Cerebellar nuclear complex (tissue), 1 donor: ENCODE measurements at places on chromosomes 5 and 9.

- DNase-seq = no peak
Measured at GRCh38 chr5:121086671-121087070, 622.6 kb downstream of the PRR16 start.

- DNase-seq = no peak
Measured at GRCh38 chr5:62256161-62257019, 49.6 kb upstream of the KIF2A start.

DNA sequence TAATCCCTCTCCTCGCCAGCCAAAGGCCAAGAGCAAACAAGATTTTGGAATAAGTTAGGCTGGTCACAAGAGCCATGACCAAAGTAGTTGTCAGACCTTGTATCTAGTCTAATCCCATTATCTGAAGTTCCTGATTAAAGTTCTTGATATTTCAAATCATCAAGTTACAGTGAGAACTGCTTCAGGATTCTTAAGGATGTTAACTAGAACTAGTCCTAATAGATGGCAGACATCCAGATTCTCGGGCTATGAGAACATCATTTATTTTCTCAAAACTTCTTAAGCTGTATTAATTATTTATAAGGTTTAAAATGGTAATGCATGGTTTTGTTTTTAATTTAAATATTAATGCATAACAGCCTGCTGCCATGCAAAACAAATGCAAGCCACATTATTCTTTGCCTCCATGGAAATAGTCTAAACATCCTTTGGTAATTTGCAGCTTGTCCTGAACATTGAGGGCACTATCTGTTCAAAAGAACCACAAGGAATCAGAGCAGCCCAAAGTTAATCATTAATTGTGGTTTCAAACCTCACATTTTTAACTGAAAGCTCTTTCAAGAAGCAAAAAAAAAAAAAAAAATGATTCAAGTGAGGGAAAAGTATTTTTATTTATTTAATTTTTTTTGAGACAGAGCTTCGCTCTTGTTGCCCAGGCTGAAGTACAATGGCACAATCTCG is 95.1 kb downstream of the TTC39B start:
- no peak for DNase-seq

DNA sequence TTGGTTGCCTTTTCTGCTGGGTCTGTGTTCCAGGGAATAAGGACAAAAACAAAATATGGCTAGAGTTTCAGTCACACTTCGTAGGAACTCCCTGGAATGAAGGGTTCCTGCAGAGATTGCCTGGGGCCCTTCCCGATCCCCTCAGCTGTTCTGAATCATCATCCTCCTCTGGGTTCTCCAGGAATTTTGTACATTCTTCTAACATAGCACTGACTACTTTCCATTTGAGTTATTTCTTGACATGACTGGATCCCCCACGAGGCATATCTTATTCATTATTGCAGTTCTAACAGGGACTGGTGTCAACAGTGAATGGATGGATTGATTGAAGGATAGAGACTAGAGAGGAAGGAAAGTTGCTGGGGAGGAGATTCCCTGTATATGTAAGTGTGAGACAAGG is 49.2 kb upstream of the TNC start:
- no peak for DNase-seq

DNA sequence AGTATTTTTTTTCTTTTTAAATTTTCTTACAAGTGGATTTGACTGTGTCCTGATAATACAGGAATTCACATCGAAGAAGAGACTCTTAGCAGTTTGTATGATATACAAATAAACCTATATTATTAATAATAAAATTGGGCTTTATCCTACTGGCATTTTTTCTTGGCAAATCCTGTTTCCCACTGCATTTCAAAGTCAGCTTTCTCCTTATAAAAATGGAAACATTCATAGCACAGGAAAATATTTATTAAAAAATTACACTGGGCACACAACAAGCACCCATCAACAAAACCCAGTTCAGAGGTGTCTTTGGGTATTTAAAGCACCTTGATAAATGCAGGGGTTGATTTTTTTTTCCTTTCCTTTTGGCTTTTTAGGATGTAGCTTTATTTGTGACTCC is 200.9 kb downstream of the MEF2C start:
- DNase-seq = no peak

GRCh38 chr9:2720179-2720654 is 2.9 kb downstream of the KCNV2 start:
- DNase-seq = no peak

- no peak for DNase-seq
Measured at GRCh38 chr9:38671748-38672147, 48.2 kb downstream of the FAM240B start.

GRCh38 chr9:37784291-37784615 is 611 bp downstream of the EXOSC3 start:
- no peak for DNase-seq

- no peak for DNase-seq
Measured at GRCh38 chr5:68409259-68409658, 193.7 kb downstream of the PIK3R1 start.

DNA sequence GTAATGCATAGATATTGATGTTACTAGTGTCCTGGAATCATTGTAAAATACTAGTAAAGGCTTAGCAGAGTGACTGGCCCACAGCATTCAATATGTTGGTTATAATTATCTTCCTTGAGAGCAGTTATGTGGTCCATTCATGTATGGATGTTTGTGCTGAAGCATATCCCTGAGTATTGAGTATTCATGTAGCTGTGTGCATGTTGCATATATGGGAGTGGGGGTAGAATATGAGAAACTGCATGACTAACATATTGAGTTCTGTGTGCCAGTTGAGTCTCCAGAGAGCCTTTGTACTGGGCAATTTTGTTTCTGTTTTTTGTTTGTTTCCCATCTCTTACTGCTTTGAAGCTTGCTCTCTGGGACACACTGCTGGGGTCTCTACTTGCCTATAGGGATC is 222.7 kb upstream of the TRIM32 start:
- no peak for DNase-seq
